ENCODE measurements at places on chromosomes 2 and 18.

- DNase-seq: no peak
These were observed 27.8 kb downstream of the WDR7 start for GRCh38 chr18:56678836-56679565.

DNA sequence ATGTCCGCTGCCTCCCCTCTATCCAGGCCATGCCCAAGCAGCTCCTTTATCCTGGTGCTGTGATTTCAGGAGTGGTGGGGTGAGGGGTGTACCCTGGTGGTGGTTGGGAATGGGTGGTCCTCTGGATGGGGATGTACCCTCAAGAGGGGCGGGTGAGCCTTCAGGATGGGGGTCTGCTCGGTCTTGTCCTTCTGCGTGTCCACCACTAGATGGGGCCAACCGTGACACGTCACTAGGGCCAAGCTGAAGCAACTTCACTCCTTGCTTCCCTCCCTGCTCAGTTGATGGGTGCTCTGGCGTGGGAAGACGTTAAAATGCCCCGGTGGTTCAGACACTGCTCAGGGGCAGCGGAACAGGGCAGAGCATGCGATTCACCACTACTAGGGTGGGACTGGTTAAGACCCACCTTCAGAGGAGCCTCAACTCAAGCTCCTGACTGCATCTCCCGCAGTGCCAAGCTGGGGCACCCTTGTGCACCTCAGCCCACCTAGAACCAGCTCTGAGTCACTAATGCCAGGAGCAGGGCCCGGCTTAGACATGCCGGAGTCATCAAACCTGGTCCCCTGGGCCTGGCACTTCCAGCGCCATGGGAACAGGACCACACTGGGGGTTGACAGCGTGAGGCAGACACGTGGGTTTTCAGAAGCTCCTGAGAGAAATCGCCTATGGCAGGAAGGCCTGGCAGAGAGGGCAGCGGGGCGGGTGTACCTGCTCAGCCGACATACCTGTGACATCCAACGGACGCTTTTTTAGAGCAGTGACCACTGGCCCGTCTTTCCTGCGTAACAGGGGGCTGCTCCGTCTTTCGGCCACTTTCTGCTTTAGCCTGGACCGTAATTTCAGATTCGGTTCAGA is 256.7 kb downstream of the HDAC4 start:
- no peak for DNase-seq

GRCh38 chr2:79622508-79622907 is 109.7 kb downstream of the CTNNA2 start:
- DNase-seq: no peak

DNA sequence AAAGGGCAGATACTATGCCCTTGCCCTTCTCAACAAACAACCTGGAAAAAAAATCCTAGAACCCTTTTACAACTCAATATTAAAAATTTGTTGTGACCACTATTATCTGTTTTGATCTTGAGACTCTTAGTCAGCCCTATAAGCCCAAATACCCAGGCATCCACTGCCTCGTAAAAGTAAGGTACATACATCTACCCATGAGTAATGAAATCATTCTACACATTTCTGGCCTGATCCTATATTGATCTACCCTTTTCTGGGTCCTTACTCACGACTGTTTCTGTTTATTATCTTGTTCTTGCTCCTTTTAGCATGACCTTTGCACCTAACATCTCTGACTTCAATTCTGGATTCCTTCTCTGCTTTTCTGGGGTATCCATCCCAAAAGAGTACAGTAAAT is 56.8 kb downstream of the SCG2 start:
- no peak for DNase-seq

- no peak for DNase-seq
These were observed 330.0 kb downstream of the CELF4 start for GRCh38 chr18:37235583-37235982.

DNA sequence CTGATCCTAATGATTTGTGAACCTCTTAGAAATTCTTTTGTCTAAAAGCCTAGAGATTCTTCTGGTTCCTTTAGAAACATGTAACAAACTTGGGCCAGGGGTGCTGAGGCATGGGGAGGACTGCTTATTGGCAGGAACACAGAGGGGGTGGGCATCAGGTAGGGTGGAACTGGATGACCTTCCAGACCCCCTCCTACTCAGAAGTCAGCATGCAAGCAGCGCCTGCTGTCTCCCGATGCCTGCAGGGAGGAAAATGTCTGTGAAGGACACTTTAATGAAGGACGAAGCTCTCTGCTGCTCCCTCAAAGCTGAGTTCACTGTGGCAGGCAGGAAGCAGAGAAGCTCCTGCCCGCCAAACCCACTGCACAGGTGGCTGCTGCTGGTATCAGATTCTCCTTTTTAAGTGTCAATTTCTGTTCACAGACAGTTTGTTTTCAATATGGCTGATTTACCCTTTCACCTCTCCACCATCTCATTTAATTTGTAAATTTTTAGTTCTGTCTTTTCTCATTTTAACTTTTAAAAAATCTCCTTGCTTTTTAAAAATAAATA is 19.4 kb downstream of the COA5 start:
- DNase-seq: no peak

DNA sequence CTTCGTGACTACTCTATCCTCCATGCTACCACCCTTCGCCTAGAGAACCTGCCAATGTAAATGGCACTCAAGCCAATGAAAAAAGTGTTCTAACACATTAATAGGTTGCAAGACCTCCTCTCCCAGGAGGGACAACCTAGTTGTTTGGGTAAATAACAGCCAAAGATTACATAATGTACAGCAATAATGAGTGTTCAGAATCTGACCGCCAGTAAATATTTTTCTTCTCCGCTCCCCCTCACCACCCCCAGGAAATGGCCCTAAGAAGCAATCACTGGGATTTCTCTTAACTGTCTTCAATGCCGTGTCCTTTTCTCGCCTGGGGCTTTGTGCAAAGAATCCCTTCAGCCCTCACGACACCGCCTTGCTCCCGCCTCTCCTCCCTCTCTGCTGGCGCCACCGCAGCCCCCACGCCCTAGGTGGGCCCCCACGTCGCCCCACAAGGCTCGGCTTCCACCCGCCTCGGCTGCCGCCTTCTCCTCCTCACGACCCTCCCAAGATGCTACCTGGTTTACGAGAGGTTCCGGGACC is 458 bp downstream of the HYCC2 start:
- DNase-seq: no peak

DNA sequence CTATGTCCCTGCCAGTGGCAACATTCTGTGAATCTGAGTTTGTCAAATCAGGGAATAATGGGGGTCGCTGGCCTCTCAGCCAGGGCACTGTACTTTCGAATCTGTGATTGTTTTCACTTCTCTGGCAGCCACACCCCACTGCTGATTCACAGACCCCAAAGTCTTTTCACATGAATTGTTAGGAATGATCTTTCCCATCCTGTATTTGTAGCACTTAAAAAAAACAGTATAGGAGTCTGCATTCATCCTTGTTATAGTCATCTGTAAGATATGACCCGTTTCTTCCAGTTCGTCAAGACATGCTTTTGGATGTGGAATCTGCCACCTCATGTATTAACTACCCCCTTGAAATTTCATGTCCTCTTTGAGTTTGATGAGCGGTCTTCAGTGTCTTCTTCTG is 928 bp downstream of the NAGK start:
- DNase-seq: no peak

- no peak for DNase-seq
These were observed 217.7 kb upstream of the TCF4 start for GRCh38 chr18:55805666-55806065.

DNA sequence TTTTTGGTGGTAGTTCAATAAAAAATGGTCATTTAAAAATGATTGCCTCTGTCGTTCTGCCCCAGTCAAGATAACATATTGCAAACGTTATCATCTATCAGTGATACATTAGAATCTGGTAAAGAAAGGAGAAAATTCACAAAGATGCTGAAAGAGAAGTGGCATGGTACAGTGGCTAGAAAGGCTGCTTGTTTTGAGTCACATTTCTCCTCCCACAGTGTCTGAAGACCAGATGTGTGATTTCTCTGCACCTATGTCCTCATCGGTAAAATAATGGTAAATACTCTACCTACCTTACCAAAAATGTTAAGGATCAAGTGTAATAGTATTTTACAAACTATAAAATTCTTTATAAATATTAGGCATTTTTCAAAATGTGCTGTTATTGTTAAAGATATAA is 76.1 kb upstream of the NOSTRIN start:
- no peak for DNase-seq

DNA sequence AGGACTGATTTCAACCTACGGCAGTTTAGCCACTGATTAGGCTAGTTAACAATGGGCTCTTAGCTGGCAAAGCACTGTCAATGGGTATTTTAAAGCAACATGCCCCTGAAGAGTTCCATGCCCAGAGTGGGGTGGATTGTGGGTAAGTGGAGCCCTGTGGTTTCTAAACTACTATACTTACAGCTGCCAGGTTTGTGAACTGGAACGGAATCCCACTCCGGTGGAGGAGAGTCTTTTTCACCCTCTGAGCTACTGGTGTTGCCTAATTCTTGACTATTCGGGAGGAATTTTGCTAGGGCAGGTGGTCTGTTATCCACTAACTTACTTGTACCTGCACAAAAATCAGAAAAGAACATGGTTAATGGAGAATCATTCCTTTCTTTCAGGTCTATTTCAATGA is 52.6 kb downstream of the ZAP70 start:
- no peak for DNase-seq

- no peak for DNase-seq
These were observed 50.1 kb downstream of the MAP2 start for GRCh38 chr2:209473930-209474419.

- DNase-seq: no peak
These were observed 88.9 kb downstream of the PXDN start for GRCh38 chr2:1655461-1655860.

- no peak for DNase-seq
These were observed 5.0 kb upstream of the SERPINB2 start for GRCh38 chr18:63882333-63883141.

DNA sequence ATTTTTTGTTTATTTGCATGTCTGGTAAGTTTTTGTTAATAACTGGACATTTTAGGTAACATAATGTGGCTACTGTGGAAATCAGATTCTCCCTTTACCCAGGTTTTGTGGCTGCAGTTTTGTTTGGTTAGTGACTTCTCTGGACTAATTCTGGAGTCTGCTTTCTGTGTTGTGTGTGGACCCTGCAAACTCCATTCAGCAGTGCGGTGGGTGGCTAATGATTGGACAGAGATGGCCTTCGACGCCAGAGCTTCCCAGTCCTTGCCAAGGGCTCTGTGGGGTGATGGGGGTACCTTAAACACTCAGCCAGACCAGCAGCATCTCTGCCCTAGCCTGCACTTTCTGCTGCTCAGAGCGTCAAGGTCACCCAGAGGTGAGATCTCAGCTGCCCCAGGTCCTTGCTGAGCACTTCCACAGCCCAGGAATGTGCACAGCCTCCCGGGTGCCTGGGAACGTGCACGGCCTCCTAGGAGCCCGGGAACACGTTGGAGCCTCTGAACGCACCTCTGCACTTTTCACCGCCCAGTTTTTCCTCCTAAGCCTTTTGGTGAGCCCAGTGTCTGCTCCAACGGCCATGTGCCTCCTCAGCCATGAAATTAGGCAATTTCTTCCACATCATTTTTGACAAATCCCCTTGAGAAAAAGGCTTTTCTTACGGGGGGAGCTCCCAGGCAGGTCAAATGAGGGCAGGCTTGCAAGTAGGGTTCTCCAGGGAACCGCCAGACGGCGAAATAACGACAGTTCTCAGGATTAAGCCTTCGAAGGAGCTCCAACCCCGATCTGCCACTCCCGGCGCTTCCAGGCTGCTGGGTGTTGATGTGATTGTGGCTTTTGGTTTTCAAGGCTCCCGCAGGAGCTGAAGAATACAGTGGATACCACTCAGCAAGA is 35.2 kb upstream of the KLF11 start:
- DNase-seq: no peak

DNA sequence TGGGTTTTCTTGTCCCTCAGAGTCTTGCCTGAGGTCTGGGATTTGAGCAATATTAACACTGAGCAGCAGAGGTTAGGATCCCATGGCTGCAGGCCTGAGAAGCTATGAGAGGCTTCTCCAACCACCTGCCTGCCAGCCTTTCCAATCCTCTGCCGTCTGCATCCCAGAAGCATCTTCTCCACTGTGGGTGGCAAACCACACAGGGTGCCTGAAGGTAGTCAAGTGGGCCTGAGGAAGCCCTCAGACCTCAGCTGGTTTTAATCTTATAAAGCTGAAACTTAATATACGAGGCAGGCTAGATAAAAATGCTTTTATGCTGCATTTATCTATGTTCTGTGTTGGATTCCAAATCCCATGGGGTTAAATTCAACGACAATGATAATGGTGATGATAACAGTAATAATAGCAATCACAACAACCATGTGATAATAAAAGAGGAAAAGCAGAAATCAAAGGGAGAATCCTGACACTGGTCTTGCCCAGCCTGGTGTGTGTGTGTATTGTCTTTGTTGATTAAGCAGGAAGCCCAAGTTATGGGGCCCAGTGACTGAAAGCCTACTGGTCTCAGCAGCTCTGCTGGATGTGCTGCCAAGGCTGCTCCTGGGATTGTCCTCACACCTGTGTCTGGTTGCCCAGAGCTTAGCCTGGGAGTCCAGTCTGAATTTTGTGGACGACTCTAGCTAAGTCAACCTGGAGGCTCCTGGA is 59.7 kb upstream of the LDAH start:
- DNase-seq: no peak

DNA sequence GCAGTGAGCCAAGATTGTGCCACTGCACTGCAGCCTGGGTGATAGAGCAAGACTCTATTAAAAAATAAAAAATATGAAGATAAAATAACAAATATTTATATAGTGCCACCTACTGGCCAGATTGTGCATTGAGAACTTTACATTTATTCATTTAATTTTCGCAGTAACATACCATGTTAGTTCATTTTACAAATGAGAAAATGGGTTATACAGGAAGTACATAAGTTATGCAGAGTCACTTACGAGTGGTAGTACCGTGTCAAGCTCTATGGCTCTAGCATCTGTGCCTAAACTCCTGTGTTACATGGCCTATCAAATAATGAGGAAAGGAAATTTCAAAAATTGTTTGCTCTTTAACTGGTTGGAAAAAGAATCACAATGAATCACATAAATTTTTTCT is 27.9 kb downstream of the RIF1 start:
- no peak for DNase-seq

- no peak for DNase-seq
These were observed 42.4 kb upstream of the COL5A2 start for GRCh38 chr2:189221811-189222467.

- DNase-seq: no peak
These were observed 125.5 kb downstream of the KLHL29 start for GRCh38 chr2:23510471-23510870.

GRCh38 chr2:112699984-112700667 is 20.7 kb upstream of the NT5DC4 start:
- no peak for DNase-seq

DNA sequence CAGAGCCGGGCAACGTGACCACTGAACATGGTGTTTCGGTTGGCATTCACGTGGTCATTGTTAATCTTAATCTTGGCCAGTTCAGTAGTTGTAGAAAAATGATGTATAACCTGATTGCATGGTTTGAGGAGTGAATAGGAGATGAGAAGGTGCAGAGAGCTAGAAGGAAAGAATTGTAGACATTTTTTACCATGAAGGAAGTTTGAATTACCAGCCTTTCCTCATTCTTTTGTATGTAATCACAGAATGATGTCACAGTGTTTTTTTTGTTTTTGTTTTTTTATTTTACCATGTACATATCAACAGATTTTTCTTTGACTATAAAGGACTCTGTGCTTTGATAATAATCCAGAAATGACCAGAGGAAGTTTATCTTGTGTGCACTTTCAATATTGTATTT is 126.3 kb downstream of the LTBP1 start:
- no peak for DNase-seq

All from NCI-H1417 treated with DMSO at 0.1 percent for 48 hours (cell line).